ENCODE measurements at places on chromosomes 5 and 9.

- peak; percentile 14 for DNase-seq
Observed at GRCh38 chr5:57414857-57415256, 67.8 kb downstream of the ACTBL2 start.

DNA sequence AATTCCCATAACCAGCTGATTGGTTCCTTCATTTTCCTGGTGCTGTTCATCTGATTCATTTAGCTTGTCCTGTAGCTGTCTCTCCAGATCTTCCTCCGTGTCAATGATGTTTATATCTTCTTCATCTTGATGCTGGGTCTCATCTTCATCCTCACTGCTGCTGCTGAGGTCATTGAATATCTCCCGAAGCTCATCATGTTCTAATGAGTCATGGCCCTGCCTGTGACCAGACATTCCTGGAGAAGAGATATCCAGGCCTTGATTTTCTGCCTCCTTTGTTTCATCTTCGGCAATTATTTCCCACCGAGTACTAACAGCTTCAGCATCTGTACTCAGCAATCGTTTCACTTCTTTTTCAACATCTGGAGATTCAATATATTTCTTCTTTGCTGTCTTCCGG lies 1.4 kb downstream of the TAF7 start:
- no peak for DNase-seq

GRCh38 chr5:104821606-104822005 lies 1259.0 kb upstream of the NUDT12 start:
- no peak for DNase-seq

- DNase-seq, result peak; percentile 52
Observed at GRCh38 chr5:160311491-160312133, 752 bp downstream of the CCNJL start.

GRCh38 chr5:94577466-94578245 lies 40.7 kb downstream of the KIAA0825 start:
- DNase-seq, result peak; percentile 59

DNA sequence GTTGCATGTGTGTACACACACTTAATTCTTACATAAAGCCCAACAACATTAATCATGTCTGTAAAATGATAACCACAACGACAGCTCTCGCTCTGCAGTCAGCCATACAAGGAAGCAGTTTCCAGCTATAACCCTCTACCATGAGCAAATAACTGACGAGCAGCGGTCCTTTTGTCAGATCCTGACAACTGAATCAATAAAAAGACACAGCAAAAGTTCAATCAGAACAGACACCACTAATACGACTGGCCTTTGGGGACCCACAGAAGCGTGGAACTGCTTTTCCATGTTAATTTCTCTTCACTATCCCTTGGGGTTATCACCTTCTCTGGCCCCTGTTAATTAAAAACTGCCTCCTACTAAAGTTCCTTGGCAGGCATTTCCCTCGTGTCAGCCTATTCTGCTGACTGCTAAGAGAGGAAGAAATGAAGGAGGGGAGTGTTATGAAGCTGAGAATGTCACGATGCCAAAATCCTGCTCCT lies 722.8 kb upstream of the GRAMD2B start:
- peak; percentile 28 for DNase-seq

DNA sequence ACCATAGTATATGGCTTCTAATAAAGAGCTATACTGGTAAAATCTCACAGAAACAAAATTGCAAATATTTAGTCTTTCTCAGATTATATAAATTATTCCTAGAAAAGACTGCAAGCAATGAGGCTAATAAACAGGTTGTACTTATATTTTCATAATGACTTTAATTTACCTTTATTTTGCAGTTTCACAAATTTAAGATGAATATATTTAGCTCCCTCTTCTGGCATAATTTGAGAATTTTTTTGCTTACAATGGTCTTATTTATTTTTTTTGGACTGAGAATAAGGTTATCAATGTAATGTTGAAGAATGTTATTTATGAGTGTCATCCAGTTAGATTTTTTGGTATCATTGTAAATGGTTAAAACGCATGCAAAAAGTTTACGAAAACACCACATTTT lies 56.7 kb downstream of the PIK3R1 start:
- DNase-seq, result no peak

- peak; percentile 2 for DNase-seq
Observed at GRCh38 chr5:42494414-42494813, 71.2 kb downstream of the GHR start.

DNA sequence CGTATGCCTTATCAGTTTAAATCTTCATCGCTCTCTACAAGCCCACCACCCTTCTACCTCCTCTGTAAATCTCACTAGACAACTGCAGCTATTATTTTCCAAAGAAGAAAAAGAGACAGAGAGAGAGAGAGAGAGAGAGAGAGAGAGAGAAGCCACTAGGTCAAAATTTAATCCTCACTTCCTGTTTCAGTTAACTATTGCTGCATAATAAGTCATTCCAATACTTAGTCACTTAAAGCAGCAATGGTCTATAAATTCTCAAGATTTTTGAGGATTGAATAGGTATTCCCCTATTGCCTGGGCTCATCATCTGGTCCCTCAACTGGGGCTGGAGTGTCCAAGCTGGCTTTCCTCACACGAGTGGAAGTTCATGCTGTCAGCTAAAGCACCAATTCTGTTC lies 68.8 kb downstream of the ITGA1 start:
- DNase-seq, result no peak

- no peak for DNase-seq
Observed at GRCh38 chr9:114080773-114081440, 2.8 kb upstream of the AMBP start.

- no peak for DNase-seq
Observed at GRCh38 chr5:16983972-16984371, 47.9 kb upstream of the MYO10 start.

DNA sequence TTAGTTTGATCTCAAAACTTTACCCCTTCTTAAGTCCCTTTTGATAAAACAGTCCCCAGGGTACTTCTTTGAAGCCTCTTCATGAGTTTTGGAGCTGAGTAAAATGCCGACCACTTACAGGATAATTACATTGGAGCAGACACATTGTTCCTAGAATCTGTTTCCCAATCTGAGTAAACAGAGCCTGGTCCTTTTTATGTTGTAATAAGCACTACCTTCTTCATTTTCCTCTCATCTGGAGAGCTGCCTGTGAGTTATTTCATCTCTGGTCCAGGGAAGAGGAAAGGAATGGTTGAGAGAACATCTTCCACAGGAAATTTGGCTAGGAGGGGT lies 26.3 kb upstream of the GALNT10 start:
- DNase-seq, result no peak

DNA sequence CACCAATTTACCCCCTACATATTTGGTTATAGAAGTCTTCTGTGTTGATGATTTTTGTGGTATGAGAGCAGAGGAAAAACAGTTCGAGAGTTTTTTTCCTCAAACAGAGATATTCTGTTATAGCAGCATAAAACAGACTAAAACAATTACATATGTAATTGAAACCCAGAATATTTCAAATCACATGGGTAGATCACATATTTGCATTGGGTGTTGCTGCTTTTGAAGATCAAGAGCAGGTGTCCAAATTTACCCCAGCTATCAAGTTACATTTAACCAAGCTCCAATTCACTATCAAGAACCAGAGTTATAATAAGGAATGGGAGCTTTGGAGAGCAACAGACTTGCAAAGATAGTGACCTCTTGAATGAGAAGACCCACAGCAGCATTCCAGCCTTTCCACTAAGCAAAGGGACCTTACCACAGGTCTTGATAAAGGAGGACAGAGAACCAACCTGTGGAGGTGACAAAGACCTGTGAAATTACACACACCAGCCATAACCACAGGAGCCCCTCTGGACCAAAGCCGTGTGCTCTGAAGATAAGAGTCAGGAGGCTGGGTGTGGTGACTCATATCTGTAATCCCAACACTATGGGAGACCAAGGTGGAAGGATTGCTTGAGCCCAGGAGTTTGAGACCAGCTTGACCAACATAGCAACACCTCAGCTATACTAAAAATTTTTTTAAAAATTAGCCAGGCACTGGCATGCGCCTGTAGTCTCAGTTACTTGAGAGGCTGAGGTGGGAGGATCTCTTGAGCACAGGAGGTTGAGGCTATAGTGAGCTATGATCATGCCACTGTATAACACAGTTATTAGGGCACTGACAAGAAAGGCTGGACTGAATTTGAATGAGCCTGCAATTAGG lies 4.0 kb upstream of the CCL28 start:
- no peak for DNase-seq

DNA sequence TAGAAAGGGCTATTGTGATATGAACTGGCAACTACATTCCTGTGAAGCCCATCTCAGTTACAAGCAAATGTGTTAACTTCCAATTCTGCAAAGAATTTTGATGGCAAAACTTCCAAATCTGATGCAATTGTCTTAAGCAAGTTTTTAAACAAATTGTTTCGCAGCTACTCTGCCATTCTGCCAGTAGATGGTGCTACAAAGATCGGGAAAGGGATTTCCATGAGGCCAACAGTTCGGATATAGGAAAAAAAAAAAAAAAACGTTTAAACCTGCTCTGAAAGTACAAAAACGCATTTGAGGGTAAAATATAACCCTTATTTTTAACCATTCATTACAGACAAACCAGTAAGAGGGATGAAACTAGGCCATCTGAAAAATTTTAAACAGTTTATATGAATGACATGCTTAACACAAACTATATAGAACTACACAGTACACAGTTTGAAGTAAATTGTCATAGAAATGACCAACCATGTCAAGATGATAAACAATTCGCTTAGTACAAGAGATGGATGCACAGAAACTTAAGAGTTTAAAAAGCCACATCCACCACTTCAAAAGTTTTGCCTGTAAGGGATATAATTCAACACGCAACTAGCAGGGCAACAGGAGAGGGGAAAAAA lies 2.2 kb downstream of the HNRNPA0 start:
- DNase-seq, result peak; percentile 74

DNA sequence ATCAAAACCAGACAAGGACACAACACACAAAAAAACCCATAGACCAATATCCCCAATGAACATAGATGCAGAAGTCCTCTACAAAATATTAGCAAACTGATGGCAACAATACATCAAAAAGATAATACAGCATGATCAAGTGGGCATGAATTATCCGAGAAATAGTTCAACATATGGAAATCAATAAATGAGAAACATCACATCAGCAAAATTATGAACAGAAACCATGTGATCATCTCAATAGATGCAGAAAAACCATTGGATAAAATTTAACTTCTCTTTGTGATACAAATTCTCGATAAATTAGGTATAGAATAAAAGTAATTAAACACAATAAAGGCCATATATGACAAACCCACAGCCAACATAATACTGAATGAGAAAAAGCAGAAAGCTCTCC lies 69.6 kb downstream of the C9 start:
- no peak for DNase-seq

DNA sequence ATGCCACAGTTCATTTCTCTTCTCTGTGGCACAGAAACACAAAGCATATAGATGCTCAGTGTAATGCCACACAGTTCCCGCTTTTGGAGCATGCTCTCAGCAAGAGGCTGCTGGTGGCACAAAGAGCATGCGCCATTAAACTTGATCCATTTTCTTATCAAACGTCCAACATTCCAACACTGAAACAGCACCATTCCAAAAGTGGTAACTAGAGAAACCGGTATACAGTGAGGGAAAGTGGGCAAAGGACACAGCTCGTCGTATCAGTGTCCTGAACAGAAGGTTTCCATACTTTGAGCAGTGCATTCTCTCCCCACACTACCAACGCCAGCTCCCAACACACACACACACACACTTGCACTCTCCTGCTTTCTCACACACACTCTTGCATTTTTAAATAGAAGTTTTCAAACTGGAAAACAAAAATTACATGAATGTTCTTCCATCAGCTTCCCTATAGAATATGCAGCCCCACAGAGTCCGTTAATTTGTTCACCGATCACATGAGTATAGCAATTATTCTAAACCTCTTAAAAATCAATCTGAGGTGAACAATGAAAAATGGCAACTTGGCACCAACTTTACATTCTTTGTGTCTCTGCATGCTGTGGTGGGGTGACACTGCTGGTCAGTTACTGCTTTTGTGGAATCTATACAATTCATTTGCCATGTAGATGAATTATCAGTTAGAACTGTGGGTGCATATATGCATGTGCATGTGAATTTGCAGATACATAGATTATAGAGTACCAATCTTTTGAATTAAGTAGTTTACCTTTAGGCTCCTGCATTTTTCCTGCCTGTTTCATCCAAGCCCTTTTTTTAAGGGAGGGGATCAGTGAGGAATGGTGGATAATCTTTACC lies 5.7 kb downstream of the NFIB start:
- DNase-seq, result peak; percentile 81

DNA sequence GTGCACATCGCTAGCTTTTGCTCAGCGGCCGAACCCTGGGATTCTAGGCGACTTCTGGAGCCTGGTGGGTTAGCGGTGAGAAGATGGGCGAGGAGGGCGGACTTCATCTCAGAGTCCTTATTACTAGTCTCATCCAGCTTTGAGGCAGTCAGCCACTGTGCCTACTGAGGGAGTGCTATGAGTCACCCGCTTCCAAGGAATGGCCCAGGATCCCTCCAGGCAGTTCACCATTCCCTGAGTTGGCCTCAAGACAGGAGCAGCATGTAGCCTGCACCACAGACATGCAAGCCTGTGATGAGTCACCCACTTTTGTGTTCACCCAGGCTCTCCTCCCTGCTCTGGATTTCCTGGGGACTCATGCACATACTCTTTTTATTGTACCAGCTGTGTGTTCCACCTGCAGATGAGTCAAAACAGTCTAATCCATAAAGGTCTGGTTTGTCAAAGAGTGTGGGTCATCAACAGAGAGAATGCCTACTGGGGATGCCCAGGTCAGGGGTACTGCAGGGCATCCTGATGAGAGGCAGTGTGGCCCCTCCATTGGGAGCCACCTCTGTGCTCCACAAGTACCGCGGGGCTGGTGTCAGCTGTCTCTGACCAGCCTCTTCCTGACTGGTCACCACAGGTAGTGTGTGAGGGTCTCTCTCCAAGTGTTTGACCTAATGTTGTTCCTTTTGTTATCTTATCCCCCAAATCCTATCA lies 20.2 kb downstream of the SLC22A5 start:
- peak; percentile 99 for DNase-seq

DNA sequence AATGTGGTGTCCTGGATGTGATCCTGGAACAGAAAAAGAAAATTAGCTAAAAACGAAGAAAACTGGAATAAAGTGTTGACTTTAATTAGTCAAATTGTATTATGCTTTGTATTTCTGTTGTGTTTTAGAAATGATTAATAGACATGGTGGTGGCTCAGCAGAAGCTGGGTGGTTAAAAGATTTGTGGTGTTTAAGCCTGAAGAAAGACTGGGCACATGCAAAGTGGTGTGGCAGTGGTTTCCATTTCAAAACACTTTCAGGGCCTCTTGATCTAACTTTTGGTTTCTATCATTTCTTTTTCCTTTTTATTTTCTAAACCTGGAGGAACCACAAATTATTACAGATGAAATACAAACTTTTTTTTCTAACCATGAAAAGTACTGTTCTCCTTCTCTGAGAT lies 44.1 kb downstream of the ADGRV1 start:
- DNase-seq, result no peak

Measured in astrocyte of the hippocampus (primary cell).